Left ventricle myocardium inferior (tissue), 1 donor: ENCODE measurements at places on chromosomes 3 and 15.

DNA sequence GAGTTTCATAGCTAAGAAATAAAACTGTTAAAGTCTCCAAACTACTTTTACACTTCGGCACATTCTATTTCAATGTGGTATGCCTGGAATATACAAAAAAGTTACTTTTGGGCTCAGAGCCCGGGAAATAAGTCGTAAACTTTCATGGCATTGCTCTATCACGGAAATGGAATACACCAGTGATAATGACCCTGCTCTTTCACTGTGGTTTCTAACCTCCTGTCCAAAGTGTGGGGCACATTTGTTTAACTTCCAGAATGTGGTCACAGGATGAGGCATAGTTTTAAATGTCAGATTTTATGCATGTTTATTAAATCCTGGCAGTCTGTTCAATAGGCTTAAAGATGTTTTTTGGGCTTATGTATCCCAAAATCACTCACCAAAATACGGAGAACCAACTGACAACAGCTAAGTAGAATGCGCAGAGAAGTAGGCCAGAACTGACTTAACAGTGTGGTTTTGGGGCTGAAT lies 5.1 kb downstream of the CXCR6 start:
- DNase-seq: no peak

GRCh38 chr15:45347989-45348388 lies 30.4 kb downstream of the GATM start:
- DNase-seq: no peak

- DNase-seq: no peak
Observed at GRCh38 chr15:78307976-78308375, 8.6 kb upstream of the SKIC8 start.

- no peak for DNase-seq
Observed at GRCh38 chr15:19973718-19974117, 567.9 kb downstream of the GOLGA6L6 start.

DNA sequence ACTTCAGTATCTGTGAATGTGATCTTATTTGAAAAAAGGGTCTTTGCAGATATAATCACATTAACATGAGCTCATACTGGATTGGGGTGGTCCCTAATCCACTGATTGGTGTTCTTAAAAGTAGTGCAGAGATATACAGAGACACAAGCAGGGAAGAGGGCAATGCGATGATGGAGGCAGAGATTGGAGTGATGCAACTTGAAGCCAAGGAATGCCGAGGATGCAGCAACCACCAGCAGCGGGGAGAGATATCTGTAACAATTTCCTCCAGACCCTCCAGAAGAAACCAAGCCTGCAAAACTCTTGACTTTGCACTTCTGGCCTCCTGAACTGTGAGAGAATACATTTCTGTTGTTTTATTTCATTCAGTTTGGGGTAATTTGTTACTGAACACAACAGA lies 171.0 kb upstream of the MBNL1 start:
- no peak for DNase-seq

DNA sequence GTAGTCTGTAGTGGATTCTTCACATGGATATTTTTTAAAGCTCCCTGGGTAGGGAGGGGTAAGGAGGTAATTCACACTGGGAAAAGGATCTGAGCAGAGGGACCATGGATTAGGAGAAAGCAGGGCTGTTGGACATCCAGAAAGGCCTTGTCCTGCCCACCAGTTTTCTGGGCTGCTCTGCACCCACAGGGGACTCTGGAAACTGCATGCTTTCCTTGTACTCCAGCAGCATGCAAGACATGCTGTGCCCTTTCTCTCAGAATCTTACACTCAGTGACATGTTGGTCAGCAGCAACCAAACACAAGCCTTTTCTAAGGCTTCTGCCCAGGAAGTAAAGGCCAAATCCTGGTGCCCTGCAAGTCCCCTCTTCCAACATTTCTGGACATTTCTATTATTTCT lies 2.5 kb upstream of the FBN1 start:
- no peak for DNase-seq

DNA sequence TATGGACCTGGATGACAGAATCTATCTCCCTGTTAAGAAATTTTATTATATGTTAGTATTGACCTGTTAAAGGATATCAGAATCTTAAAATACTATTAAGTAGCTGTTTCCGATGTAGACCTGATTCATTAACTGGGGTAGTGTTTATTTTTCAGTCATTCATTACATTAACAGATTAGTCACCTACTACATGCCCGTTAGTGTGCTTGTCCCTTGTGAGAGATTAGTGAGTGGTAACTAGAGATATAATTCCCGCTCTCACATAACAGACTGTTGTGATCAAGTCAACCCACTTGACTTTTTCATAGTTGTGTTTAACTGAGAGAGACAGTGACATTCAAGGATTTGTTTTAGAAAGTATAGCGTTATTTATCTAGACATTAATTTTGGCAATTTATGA lies 166.8 kb downstream of the TCF12 start:
- DNase-seq: no peak

DNA sequence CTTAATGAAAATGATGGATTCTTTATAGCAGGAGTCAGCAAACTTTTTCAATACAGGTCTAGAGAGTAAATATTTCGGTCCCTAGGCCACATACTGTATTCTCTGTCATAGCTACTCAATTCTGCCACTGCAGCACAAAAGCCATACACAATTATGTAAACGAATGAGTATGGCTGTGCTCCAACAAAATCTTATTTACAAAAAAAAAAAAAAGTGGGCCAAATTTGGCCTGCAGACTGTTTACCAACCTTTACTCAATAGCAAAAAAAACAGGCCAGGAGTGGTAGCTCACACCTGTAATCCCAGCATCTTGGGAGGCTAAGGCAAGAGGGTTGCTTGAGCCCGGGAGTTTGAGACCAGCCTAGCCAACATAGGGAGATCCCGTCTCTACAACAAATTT lies 41.1 kb downstream of the TTBK2 start:
- no peak for DNase-seq

DNA sequence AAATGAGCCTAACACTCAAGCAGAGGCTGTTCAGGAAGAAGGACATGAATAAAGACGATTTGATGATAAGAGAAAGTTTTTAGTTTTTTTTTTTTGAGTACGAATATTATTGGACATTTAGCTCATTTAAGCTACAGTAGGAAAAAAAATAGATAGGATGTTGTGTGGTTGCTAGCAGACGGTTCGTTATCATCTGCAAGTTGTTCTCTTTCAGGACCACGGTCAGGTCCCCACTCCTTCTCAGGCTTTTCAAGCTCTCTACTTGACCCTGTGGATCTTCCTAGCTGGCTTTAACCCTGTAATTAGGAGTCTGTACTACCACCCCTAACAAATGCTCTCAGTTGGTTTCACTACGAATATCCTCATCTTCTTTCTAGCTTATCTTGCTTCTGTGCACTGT lies 1.1 kb downstream of the KCNH8 start:
- no peak for DNase-seq

GRCh38 chr15:67998599-67999133 lies 55.4 kb upstream of the PIAS1 start:
- no peak for DNase-seq

DNA sequence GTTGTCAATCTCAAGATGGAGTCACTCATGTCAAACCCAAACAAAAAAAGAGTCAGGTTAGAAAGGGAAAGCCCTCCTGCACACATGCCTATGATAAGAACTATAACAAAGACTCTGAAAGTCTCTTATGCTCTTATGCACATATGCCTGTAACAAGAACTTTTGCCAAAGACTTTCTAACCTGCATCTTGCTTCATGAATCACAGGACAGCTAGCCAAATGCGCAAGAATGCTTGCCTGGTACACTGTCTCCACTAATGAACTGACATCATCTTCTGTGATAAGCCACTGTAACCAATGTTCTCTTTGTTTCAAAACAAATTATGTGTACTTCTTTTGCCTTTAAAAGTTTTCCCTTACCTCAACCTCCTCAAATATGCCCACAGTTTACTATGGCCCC lies 18.2 kb upstream of the EHHADH start:
- DNase-seq: no peak

DNA sequence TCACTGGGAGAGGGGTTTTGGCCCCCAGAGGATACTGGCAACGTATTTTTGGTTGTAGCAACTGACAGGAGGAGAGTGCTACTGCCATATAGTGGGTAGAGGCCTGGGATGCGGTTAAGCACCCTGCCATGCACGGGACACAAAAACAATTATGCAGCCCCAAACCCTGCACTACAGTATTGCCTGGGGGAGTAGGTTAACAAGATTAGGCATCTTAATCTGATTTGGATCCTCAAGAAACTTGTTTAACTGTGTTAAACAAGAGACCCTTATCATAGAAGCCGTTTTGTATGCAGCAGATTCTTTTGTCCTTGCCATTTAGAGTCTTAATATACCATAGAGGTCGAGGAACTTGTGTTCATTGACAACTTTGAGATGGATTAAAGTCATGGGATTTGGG lies 3.4 kb downstream of the PHLDB2 start:
- no peak for DNase-seq

- DNase-seq: no peak
Observed at GRCh38 chr3:72129501-72130094, 344.6 kb upstream of the PROK2 start.

- DNase-seq: no peak
Observed at GRCh38 chr3:193552923-193553322, 1.8 kb downstream of the ATP13A4 start.

GRCh38 chr15:60652870-60653269 lies 173.9 kb upstream of the ICE2 start:
- DNase-seq: no peak

DNA sequence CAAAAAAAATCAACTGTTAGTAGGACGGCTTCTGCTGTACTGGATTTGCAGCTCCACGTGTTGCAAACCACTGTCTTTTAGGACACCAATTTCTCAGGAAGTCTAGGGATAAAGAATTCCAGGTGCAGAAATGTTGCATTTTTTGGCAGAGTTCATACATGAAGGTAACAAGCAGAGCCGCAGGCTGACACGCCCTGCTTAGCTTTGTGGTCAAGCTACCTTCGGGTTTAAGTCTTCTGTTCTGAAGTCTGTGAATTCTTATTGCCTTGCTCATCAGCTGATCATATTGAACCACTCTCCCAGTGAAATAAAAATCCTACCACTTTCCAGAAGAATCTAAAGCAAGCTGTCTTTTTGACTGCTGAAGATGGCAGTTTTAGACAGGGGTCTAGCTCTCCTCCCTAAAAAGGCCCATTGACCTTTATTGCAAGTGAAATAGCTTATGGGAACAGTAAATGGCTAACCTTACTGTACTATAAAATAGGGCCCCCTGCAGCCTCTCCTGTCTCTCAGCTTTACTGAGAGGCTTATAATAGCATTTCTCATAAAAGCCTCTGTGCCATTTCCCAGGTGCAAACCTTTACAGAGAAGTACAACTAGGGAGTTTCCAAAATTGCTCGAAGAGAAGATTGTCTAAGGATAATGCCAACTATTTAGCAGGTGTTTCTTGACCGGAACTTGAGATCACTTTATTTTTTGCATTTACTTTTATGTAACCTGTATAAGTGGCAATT lies 262.2 kb upstream of the IL12A start:
- no peak for DNase-seq

DNA sequence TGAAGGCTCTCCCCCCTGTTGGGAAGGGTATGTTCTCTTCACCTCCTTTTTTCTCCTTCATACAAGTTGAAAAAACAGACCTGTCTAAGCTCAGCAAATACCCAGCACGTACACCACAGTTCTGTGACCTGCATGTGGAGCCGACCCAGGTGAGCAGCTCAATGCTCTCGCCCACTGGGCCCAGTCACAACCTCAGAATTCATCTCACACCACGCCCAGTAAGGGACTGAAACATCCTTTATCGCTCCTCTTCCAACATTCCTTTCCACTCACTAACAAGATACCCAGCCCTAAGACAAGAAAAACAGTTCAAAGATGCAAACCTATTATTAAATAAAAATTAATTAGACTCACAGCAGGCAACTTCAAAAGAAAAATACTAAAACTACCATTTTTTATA lies 68.9 kb downstream of the FOXP1 start:
- no peak for DNase-seq

DNA sequence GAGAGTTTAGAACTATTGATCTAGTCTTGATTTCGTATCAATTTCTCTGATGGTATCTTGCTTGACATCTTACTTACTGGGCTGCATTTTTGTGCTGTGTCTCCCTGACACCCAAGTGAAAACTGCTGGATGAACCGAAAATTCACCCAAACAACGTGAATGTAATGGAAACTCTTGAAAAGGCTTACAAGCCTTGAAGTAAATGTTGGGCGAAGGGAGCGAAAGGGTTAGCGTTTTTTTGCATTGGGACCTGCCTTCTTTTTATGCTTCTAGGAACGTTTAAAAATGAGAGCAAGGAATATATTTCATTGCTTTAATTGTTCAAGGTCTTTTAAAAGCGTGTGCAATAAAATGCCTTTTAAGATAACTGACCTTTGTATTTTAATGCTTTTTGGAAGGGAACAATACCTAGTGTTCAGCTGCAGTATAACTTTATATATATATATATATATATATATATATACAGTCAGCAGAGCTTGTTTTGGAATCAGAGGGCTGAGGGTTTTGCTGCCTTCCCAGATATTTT lies 94.1 kb downstream of the LPP start:
- DNase-seq: no peak

GRCh38 chr3:99634881-99635280 lies 3.5 kb upstream of the COL8A1 start:
- no peak for DNase-seq

DNA sequence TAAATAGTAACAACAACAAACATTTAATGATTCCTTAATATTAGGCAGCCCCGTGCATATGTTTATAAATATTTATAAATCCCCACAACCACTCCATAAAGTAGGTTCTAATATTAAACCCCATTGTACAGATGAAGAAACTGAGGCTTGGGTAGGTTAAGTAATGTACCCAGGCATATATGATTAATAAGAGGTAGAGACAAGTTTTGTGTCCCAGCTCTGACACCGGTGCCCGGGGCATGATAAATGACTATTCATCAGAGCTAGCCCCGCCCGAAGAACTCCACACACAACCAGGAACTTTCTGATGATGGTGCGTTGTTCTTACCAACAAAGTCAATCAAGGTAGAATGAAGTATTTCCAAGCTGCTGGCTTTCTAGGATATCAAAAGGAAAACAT lies 19.4 kb downstream of the CDCP1 start:
- DNase-seq: no peak

GRCh38 chr15:66850996-66851310 lies 148.9 kb downstream of the SMAD6 start:
- no peak for DNase-seq

- no peak for DNase-seq
Observed at GRCh38 chr3:170002231-170002630, 35.6 kb upstream of the GPR160 start.

GRCh38 chr3:86792316-86792715 lies 198.6 kb downstream of the VGLL3 start:
- no peak for DNase-seq

- DNase-seq: no peak
Observed at GRCh38 chr3:182479419-182480336, 313.6 kb upstream of the ATP11B start.

- no peak for DNase-seq
Observed at GRCh38 chr3:113132571-113132996, 78.8 kb upstream of the BOC start.
